ENCODE measurements at places on chromosomes 12 and 14.

DNA sequence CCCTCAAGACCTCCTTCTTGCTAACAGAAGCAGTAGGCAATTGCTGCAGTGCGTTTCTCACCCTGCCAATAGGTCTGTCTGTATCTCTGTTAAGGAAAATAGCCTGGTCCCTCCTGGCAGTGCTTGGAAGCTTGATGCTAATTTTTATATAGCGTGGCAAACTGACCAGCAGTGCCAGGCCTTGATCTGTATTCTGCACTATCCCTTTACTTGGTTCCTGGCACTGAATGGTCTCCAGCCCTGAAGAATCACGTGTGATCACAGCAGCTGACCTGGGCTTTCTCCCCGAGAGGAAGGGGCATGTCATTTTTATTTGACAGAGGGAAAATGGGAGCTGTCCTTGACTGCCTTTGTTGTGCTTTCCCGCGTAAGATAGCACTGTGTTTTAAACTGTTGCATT lies 48.7 kb upstream of the TRAF3 start:
- DNase-seq = no peak

- peak; percentile 41 for DNase-seq
Measured at GRCh38 chr12:117189725-117190209, 503 bp downstream of the FBXO21 start.

DNA sequence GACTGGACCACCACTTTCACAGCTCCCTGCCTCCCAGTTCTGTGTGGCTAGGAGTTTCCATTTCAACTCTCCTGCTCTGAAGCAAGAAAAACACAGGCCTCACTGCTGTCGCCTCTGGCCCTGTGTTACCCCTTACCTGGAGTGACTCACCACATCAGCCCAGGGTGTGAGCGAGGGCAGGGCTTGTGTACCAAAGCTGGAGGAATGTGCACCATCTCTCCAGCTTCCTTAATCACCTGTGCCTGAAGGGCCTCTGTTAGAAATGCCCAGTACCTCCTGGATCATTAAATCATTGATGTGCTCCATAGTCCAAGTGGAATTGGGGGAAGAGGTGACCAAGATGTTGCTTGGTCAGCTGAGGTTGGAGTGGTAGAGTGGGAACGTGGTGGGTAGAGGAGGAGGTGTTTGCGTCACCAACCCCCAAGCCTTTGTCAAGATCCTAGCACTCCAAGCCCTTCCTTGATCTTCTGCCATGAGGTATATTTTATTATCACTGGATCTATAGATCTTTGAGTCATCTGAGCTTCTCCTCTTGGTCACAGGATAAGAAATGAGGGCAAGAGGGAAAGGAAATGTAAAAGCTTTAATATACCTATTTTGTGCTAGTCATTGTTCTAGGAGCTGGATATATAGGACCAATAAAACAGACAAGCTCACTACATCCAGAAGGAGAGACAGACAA lies 51.3 kb downstream of the SSPN start:
- DNase-seq = no peak

DNA sequence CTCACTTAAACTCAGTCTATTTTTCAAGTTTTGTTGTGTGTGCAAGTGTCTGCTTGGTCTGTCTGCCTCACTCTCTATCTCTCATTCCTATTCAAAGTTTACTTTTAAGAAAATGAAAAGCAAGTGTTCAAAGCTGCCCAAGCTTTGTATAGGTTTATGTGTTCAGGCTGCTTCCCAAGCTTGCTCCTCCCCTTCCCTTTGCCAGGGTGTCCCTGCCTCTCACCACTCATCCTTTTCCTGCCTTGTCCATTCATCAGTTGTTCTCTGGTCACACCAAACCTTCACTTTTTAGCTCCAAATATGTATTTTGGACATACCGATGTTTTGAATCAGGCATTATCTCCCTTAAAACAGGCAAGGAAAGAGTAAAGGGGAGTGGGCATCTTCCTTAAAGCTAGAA lies 41.3 kb downstream of the STK38L start:
- no peak for DNase-seq

- DNase-seq = no peak
Measured at GRCh38 chr12:120835304-120835612, 68.9 kb downstream of the SPPL3 start.

- DNase-seq = no peak
Measured at GRCh38 chr14:90159146-90159545, 97.2 kb upstream of the PSMC1 start.

DNA sequence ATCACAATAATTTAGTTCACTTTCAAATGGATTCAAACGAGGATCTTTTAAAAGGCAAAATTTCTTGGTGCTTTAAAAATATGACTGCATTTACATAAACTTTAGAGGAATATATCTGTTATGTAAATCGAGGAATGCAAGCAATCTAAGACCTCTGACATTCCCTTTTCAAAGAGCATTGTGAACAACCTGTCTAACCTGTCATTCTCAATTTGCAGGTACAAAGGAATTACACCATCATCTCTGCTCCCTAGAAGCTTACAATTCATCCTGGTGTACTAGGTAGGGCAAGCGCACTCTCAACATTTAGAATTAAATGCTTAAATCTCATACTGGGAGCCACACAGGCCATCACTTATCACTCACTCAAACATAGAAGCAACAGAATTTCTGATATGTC lies 35.6 kb downstream of the BMP4 start:
- no peak for DNase-seq

- no peak for DNase-seq
Measured at GRCh38 chr12:113988976-113989375, 22.9 kb upstream of the RBM19 start.

DNA sequence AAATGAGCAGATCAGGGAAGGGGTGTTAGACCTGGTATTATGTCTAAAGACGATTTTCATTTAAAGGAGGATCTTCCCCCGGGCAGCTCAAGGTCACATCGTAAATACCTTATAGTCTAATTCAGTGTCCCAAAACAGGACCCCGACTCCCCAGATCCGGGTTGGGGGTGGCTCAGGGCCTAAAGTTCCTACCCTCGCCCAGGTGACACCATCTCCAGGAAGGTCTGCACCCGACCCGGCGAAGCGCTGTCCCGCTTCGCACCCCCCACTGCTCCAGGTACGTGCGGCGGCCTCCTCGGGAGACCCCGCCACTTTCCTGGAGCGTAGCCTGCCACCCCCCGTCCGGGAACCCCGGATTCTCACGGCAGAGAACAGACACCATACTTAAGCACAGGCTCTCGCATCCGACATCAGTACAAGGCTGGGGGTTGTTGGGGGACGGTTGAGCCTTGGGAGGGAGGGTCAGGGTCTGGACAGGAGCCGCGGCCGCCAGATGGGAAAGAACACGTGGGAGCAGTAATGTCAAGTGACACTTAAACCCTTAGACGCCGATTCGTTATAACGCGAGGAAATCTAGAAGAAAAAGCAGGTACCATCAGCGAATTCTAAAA lies 556 bp downstream of the TIMM9 start:
- DNase-seq = peak; percentile 75

GRCh38 chr12:120755269-120755668 lies 29.6 kb downstream of the ACADS start:
- DNase-seq = no peak

DNA sequence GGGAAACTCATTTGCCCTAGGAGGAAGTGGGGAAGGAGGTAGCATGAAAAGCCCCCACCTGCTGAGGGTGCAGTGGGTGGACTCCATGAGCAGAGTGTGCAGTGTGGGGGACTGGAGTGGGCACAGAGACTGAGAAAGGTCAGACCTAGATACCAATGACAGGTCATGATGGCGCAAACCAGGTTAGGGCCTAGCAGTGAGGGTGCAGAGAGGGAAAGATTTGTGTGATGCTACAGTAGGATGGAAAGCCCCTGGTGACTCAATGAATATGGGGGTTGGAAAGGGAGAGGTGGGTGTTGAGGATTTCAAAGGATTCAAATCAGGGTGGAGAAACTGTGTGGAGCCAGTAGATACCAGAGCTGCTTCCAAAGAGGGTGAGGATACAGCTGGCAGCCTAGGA lies 319.2 kb downstream of the DPF3 start:
- DNase-seq = no peak

DNA sequence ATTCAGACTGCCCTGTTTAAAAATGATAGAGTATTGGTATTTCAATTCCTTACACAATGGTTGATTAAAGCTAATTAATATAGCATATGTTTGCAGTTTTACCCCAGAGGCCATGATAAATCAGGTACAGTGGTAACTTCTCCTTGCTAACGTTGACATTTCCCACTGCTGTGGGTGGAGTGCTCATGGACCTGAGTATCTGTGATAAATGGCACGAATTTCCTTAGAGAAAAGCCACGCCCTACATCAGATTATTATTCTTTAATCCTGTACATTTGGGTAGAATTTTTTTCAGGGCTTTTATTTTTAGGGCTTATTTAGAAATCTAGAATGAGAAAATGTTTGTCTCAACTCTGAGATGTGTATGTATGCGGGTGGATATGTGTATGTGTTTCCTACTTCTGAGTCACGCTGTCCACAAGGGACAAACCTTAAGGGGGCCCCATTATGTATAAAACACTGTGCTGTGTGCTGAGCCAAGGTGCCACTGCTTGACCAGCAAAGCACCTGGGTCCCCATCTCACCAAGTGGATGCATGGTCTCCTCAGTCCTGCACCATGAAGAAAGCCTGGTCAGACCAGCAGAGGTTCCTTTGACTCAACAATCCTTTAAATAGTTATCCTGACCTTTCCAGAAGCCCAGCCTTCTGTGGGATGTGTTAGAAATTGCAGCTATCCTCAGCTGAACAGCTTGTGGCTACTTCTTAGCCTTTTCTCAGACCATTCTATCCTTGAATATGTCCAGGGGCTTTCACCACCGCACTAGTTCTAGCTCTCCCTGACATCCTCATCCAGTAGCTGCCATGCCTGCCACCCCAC lies 57.9 kb upstream of the STK38L start:
- no peak for DNase-seq

- no peak for DNase-seq
Measured at GRCh38 chr14:68716698-68717097, 76.2 kb downstream of the ZFP36L1 start.

DNA sequence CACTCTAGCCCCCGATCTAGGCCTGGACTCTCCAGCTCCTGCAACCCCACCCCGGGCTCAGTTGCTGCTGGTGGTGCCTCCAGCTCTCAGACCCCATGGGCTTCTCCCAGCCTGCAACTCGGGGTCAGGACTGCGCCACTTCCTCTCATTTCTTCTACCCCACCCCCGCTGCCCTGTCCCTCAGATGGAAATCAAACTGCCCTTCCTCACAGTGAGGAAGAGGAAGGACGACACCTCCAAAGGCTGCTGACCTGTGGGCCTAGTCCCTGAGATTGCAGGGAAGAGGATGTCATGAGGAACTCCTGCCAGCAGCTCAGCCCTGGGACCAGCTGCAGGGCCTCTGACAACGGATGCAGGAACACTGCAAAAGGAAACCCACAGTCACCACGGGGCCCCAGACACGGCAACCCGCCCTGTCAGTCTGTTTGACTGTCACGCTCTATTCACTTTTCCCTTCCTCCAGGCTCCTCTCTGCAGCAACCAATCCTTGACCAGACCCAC lies 29.3 kb upstream of the PNMA1 start:
- DNase-seq = peak; percentile 62

- DNase-seq = no peak
Measured at GRCh38 chr14:32940066-32940651, 1.5 kb downstream of the NPAS3 start.

- no peak for DNase-seq
Measured at GRCh38 chr12:131399000-131399399, 311.9 kb upstream of the SFSWAP start.

DNA sequence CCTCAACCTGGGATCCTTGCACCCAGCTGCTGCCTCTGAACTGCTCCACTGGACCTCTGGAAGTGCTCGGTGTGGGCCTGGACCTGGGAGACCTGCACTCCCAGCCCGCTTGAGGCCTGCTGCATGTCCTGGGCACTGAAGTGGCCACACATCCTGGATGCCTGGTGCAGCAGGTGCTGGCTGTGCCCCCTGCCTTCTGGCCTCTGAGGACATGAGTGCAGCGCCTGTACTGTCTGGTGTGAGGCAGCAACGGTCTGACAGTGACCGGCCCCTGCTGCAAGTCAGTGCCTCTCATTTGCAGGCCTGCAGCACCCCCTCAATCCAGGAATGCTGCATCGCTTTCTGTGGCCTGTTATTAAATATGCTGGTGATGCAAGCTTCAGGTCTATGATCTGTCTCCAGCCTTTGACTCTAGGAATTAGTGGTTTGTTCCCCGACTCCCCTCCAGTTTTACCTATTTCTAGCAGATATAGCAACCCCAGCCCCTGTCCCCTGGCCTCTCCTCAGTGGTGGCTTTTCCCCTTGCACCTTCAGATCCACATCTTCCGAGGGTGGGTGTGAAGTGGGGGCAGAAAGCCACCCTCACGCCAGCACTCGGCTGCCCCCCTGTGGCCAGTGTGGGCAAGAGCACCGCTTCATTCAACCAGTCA lies 3.6 kb downstream of the SMIM41 start:
- DNase-seq = peak; percentile 52

DNA sequence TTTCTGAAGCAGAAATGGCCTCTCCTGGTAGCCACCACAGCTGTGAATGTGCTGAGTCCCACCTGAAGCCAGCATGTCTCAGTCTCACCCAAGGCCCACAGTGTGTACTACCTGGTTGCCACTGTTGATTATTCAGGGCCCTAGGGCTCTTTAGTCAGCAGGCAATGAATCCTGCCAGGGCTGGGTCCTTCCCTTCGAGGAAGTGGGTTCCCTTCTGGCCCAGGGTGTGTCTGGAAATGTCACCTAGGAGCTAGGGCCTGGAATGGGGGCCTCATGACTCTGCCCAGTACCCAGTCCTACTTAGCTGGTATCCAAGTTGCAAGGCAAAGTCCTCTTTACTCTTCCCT lies 207.4 kb downstream of the SYNE2 start:
- DNase-seq = no peak

- no peak for DNase-seq
Measured at GRCh38 chr12:14554281-14555007, 13.2 kb downstream of the PLBD1 start.

GRCh38 chr14:84282618-84283017 lies 1247.3 kb upstream of the FLRT2 start:
- DNase-seq = no peak

DNA sequence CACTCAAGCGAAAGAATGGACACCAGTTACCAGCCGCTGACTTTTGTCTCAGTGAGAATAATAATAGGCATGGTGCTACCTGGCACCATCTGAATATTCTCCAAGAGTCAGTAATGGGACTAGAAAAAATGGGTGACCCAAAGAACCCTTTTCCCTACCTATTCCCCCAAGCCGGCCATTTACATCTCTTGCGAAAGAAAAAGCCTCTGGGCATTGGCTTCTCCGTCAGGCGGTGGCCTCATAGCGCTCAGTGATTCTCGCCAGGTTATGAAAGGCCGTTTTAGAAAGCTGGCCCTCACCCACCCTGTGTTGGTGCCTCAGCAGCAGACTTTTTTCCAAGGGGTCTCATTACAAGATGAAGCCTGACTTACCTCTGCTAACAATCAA lies 523 bp upstream of the SLC6A15 start:
- DNase-seq = peak; percentile 71

DNA sequence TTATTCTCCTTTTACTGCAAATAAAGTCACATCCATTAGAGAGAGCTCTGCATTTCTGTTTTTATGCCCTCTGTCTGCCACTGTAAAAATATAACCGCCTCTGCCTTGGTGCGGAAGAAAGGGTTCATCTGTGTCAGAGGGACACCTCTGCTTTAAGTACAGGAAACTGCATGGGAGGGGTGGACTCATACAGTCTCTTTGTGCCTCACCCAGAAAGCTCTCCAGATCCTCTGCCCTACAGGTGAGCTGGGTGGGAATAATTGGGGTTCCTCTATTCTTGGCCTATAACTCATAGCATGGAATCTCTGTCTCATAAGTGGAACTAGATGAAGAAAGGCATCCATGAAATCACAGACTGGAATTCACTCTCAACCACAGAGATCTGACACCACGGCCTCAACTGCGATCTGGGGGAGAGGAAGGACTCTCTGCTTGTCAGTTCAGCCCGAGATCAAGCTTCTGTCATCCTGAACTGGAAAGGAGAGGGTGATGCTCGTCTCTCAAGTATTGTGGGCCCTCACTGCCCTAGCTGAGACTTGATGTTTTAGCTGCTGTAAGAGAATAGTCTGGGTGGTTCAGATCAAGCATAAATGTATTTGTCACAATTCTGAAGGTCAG lies 702.3 kb downstream of the TMEM121 start:
- DNase-seq = no peak

Data from foreskin fibroblast (primary cell).